ENCODE measurements at places on chromosomes 3 and 15.

- DNase-seq = no peak
Observed at GRCh38 chr15:24856397-24857390, 98.1 kb upstream of the SNRPN start.

- no peak for DNase-seq
Observed at GRCh38 chr15:73397461-73397860, 28.7 kb upstream of the HCN4 start.

DNA sequence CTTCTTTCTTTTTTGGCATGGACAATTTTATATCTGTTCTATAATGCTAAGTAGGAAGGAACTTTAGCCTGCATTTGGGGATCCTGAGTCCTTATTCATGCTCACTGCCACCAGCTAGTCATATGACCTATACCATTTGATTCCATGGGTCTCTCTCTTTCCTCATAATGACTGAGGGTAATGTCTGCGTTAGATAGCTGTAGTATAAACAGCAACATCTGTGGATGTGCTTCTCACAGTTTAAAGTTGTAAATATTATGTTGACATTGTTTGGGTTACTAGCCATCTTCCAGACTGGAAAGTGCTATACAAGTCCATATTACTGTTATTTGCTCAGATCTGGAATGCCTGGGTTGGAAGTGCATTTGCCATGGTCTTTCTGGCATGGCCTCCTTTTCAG lies 274.9 kb upstream of the SEMA6D start:
- no peak for DNase-seq

GRCh38 chr3:123380261-123380660 lies 68.6 kb downstream of the ADCY5 start:
- no peak for DNase-seq

- no peak for DNase-seq
Observed at GRCh38 chr15:57476533-57476975, 100.2 kb downstream of the CGNL1 start.

- DNase-seq = no peak
Observed at GRCh38 chr15:27081676-27082418, 110.9 kb downstream of the GABRG3 start.

GRCh38 chr15:75153087-75153486 lies 48.6 kb upstream of the C15orf39 start:
- DNase-seq = peak; percentile 100
